Activated CD4-positive, alpha-beta T cell treated with anti-CD3 and anti-CD28 coated beads for 4 hours (primary cell): ENCODE measurements at places on chromosomes 4 and X.

- no peak for DNase-seq
Measured at GRCh38 chr4:160604541-160604940, 1501.7 kb downstream of the RAPGEF2 start.

- peak; percentile 80 for DNase-seq
Measured at GRCh38 chr4:170026253-170027021, at the start of gene MFAP3L. Gene MFAP3L (minus strand): TSS chr4:170026395. CDS start chr4:170005877, 20,518 bp downstream.

GRCh38 chr4:52957220-52957686, 95.1 kb downstream of the RASL11B start:
- DNase-seq = no peak

GRCh38 chr4:99885687-99886086, 8.5 kb downstream of the LAMTOR3 start:
- DNase-seq = no peak

DNA sequence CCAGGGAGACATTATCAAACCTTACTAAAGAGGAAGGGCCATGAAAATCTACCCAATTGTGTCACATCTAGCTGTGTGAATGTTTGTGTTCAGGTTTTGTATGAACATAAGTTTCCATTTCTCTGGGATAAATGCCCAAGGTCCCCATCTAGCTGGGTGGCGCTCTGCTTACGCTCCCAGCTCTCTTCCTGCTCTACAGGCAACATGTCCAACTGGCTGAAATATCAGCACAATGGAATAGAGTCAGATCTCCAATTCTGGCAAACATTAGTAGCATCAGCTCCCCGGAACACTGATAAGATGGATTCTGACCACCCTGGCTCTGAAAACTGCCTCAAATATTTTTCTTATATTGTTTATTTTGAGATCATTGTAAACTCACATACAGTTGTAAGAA, 74.8 kb downstream of the IRF2 start:
- no peak for DNase-seq

GRCh38 chr4:25466966-25467697, 90.1 kb downstream of the ANAPC4 start:
- no peak for DNase-seq
